Calu3 (cell line): ENCODE measurements at places on chromosomes 6 and 20.

DNA sequence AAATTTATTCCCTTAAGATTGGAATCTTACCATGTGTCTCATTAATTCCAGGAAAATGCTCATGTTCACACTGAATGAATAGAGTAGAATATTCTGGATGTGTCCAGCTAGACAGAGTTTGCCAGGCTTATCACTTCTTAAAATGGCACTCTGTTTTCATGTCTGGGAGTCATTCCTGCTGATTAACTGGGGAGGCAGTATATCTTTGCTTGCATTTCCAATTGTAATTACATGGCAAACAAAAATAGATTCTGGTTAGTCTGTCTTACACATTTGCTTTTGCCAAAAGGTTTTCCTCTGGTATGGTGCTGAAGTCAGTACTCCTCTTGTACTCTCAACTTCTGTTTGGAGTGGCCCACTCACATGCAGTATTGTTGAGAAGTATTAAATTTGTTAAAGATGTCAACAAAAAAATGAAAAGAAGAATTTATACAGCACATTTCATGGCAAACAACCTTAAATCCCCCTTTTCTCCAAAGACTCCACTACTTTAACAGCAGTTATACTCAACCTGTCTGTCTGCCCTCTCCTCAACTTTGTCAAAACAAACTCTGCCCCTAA lies 70.2 kb downstream of the TENT5A start:
- no peak for DNase-seq

- DNase-seq, result no peak
Observed at GRCh38 chr6:1024587-1024986, 287.3 kb upstream of the FOXQ1 start.

- DNase-seq, result no peak
Observed at GRCh38 chr6:81996414-81996813, 243.9 kb upstream of the TENT5A start.

GRCh38 chr6:20412682-20413073 lies 11.0 kb downstream of the E2F3 start:
- DNase-seq, result no peak

DNA sequence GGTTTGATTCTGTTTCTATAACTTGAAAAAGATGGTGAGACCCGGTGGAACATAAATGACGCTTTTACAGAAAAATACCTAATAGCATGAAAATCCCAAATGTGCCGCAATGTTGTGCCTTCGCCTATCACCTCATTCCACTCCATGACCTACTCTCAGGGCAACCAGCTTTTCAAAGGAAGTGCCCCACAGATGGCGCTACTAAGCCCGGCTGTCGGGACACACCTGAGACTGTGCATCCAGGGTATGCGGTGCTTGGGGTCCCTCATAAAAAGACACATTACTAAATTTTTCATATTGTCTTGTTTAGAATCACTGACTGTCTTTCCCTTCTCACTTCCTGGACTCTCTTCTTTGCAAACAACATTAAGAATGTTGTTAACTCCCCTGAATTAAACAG lies 145.5 kb upstream of the RPS6KA2 start:
- peak; percentile 26 for DNase-seq

DNA sequence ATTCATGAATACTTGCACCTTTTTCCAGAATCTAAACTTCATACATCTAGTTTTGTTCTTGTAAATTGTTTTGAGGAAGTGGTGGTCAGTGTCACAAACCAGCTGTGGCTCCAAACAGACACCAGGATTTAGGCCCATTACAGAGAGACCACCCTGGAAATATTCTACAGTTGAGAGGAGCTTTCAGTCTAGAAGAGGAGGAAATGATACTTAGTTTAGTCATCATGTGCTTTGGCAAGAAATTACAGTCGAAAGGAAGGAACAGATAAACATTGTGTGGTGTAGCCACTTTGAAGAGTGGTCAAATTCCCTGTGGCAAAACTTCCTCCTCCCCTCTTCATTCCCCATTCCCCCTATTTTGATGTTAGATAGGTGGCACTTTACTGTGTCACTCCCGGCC lies 15.7 kb downstream of the DCBLD1 start:
- DNase-seq, result no peak

- no peak for DNase-seq
Observed at GRCh38 chr20:56766528-56766927, 137.4 kb downstream of the TFAP2C start.

DNA sequence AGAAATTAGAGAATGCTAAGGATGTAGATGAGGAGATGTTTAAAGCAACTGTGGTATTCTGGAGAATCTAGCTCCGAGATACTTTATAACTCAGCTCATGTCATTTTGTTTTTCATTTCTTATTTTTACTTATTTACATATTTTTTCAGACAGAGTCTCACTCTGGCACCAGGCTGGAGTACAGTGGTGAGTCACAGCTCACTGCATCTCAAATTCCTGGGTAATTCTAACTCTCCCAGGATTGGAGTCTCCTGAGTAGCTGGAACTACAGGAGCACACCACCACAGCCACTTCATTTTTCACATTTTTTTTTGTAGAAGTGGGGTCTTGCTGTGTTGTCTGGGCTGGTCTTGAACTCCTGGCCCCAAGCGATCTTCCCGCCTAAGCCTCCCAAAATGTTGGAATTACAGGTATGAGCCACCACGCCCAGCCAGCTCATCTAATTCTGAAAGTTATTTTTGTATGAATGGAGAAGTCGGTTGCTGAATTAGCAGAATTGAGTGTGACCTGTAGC lies 94.3 kb upstream of the FAM8A1 start:
- DNase-seq, result no peak

GRCh38 chr6:20771409-20771808 lies 237.2 kb downstream of the CDKAL1 start:
- DNase-seq, result no peak

GRCh38 chr6:44099192-44099591 lies 28.1 kb downstream of the MRPL14 start:
- no peak for DNase-seq

- DNase-seq, result no peak
Observed at GRCh38 chr6:121857551-121857950, 422.1 kb downstream of the GJA1 start.

GRCh38 chr6:126039284-126039683 lies 52.9 kb downstream of the TRMT11 start:
- DNase-seq, result no peak

DNA sequence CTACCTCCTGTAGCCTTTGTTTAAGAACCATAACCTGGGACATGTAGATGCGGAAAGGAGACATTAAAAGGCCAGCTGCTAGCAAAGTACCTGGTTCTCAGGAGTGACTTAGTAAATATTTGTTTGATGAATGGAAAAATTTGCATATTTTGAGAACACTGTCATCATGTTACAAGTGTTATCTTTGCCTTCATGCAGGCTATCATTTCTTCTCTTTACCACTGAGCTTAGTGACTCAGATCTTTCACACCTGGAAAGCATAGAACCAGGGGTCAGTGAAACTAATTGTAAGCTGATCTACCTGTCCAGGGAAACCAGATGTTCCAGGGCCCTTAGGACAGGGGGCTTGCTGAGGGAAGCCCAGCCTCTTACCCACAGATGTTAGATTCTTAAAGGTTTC lies 5.4 kb downstream of the ZFP57 start:
- no peak for DNase-seq

- DNase-seq, result no peak
Observed at GRCh38 chr20:53161473-53161872, 189.3 kb downstream of the TSHZ2 start.

- DNase-seq, result no peak
Observed at GRCh38 chr20:17358854-17359253, 132.0 kb downstream of the PCSK2 start.

GRCh38 chr6:54248994-54249393 lies 59.2 kb upstream of the TINAG start:
- DNase-seq, result no peak

DNA sequence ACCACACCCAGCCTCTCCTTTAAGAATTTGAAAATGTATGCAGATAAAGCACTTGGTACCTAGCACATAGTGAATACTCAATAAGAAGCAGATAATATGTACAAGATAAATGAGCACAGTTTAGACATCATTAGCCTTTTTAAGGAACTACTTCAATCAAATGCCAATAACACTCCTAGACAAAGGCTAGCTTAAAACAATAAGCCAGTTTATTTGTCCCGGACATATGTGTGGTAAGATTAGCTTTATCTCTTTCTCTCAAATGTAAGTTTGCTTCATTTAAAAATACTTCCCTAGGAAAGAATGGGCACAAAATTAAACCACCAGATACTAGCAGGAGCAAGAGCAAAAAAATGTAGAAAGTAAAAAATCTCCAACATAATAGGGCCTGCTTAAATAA lies 73.8 kb downstream of the MAP3K5 start:
- no peak for DNase-seq

- no peak for DNase-seq
Observed at GRCh38 chr6:20778912-20779311, 244.7 kb downstream of the CDKAL1 start.

DNA sequence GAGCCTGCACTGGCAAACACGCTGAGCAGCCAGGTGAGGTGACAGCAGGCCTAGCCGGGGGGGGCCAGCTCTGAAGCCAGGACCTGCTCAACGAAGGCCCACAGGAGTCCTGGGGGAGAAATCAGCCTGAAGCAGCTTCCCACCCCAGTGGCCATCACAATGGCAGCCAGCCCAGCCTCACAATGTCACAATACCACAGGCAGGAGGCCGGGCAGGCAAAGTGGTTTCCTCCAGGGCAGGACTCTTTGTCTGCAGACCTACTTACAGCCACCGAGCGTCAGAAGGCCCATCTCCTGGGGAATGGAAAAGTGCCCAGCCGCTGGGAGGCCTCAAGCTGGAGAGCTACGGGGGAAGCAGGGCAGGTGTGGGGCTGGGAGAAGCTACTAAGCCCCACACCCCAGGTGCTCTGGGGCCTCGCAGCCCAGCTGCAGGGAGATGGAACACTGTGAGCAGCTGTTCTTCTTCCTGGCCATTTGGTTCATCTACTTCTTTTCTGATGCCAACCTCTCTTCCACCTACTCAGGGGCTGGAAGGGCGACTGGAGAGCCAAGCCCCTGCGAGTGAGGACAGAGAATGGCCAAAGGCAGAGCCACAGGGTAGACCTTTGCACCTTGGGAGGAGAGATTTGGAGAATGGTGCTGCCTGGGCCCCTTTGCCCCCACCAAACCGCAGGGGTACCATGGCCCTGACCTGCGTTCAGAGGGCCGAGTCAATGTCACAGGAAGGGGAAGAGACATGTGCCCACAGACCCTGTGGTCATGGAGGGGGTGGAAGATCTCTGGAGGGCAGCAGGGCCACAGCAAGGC lies 22.3 kb upstream of the AVP start:
- DNase-seq, result no peak

GRCh38 chr6:123869334-123869733 lies 65.7 kb downstream of the NKAIN2 start:
- DNase-seq, result no peak

GRCh38 chr20:59087829-59088433 lies 45.3 kb upstream of the PRELID3B start:
- peak; percentile 93 for DNase-seq

DNA sequence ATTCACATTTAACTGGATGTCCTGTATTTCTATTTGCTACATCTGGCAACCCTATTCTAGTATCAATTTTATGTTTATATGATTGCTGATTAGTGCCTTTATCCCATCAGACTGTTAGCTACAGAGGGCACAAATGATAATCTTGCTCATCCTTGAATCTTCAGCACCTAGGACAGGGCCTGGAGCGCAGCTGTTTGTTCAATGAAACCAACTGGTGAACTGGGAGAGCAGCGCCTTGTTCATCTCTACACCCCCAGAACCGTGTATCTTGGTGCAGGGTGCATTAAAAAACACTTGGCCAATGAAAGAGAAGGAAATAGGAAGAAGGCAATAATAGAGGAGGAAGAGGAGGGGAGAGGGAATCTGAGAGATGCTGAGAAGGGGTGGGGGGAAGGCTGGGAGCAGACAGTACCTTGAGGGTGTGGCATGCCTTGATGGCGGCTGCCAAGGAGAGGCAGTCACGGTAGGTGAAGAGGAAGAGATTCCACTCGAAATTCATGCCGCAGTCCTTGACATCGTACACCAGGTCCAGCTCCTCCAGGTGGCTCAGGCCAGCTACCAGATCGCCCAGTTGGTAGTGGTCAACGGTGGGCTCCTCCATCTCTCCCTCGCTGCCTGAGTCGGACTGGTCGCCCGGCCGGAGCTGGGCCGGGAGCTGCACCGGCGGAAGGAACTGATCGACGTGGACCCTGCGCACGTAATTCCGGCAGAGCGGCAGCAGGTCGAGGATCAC lies 15.5 kb downstream of the TMEM151B start:
- DNase-seq, result no peak

DNA sequence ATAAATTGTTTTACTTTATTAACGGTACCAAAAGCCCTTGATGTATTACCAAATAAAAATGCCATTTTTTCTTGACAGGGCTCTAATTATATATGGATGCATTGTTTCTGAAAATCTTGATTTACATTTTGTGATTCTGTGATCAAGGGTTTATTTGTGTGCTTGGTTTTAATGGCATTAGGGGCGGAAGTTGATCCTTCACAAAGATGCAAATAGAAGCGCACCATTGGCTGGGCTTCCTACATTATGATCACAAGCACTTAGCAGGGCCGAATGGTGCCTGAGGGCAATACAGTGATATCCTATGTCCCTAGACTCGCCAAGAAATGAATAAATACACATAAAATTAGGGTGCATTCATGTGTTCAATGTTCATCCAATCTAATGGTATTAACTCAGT lies 172.9 kb upstream of the UST start:
- DNase-seq, result no peak

DNA sequence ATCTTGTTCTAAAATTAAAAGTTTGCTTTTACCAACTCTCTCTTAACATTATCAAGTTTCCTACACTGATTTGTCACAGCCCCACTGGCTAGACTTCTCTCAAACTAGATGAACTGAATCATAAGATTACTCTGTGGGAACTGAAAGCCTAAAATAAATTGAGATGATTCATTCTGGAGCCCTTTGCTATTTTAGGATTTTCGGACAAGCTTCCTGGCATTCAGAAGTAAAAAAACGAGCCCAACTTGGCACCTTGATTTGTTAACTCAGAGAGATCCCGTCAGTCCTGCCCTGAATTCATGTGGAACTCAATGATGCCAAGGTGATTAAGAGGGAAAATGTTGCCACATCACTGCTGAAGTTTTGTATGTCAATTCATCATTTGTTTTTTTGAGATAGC lies 122.0 kb upstream of the NRSN1 start:
- no peak for DNase-seq

DNA sequence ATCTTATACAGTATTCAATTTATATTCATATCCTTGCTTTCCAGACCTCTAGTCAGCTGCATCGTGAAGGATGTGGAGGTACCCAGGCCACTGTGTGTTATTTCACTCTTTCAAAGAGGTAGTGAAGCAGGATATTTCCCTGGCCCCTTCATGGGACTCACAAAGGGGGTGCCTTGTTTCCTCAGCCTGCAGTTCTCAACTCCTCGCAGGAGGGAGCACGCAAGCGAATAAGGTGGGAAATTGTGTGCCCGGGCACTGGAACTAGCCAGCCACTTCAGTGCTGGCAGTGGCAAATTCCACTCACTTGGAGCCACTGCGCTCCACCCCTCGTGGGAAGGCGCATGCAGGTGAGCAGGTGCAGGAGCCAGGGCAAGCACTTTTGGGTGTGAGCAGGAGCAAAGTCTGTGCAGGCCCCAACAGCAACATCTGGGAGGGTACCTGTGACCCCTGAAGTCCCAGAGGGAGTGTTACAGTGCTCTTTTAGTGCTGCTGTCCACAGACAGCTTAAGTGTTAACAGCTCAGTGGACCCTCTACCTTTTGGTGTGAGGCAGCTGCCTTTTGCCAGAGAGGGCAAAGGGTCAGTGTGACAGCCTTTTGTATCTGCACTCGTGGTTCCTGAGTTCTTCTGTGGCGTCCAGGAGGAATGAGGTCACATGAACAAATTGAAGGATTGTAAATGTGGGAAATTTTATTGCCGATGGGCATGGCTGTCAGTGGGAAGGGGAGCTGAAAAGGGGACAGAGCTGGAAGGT lies 49.4 kb upstream of the FAM135A start:
- no peak for DNase-seq

- DNase-seq, result no peak
Observed at GRCh38 chr6:30603961-30604360, 13.1 kb downstream of the PPP1R10 start.
